Stimulated activated naive CD8-positive, alpha-beta T cell treated with anti-CD3 and anti-CD28 coated beads, Interleukin-15, amount 100 ng/mL, for 72 hours (primary cell): ENCODE measurements at places on chromosomes 2 and 18.

DNA sequence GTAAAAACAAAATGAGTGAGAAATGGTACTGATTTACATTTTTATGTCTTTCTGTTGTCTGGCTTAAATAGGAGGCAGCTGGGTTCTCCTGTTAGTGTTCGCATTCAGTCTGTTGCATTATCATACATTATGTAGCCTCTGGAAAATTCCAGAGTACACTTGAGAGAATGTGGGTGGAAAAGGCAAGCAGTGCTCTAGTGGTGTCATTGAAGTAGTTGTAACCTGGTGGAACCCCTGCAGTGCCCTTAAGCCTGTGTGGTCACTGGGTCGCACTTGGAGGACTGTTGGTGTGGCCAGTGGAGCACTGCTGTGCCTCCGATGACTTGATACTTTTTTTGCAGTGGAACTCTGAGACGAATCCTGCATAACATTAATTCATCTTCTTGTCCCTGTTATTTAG, 52.4 kb downstream of the USP14 start:
- DNase-seq = no peak

DNA sequence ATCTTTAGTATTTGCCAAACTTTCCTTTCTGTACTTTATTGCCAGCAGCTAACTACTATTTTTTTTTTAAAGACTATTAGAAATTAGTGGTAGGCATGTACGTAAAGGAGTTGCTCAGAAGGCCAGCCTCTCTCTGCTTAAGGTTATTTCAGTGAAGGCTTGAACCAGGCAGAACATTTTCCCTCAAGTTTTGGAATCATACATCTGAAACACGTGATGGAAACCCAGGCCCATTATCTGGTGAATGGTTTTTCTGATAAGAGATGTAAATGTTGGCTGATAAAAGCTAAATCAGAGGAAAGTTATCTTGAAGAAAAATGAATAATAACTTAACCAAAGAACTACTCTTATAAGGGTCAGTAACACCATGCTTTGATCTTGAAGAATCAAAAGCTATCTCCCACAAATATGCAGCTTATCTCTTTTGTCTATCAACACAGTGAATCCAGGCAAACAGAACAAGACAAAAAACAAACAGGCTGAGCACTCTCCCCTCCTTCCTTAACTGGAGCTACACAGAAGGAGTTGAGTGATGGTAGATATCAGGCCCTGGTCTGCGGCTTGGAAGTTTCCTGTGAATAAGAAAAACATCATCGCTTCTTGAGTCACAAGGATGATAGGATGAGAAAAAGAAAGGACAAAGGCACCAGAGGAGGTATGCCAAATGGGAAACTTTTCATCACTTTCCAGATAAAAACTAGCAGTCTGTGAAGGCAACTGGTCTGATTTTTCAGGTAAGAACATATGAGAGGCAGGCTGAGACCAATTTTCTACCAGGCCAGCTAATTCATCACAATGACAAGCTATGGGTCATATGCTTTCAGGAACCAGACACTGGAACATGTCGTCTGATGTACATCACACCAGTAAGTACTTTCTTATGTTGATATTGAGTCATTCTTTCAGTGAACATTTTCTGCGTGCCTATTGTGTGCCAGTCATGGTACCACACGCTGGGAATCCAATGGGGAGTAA, 88.4 kb upstream of the STK17B start:
- DNase-seq = peak; percentile 67

DNA sequence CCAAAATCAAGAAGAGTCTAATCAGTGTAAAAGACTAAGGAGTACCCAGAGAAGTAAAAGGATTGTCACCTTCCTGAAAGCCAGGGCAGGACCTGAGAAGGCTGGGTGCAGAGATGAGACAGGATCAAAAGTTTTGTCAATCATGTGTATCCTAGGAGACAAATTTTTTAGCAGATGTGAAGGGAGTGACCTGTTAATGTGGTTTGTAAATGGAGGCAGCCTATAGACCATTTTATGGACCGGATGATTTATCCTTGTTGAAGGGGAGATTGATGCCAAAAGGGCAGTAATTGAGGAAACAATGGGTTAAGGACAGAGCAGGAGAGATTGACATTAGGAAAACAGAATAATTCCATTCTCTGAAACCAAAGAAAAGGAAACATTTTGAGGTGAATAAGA, 813 bp downstream of the NDC80 start:
- DNase-seq = no peak

DNA sequence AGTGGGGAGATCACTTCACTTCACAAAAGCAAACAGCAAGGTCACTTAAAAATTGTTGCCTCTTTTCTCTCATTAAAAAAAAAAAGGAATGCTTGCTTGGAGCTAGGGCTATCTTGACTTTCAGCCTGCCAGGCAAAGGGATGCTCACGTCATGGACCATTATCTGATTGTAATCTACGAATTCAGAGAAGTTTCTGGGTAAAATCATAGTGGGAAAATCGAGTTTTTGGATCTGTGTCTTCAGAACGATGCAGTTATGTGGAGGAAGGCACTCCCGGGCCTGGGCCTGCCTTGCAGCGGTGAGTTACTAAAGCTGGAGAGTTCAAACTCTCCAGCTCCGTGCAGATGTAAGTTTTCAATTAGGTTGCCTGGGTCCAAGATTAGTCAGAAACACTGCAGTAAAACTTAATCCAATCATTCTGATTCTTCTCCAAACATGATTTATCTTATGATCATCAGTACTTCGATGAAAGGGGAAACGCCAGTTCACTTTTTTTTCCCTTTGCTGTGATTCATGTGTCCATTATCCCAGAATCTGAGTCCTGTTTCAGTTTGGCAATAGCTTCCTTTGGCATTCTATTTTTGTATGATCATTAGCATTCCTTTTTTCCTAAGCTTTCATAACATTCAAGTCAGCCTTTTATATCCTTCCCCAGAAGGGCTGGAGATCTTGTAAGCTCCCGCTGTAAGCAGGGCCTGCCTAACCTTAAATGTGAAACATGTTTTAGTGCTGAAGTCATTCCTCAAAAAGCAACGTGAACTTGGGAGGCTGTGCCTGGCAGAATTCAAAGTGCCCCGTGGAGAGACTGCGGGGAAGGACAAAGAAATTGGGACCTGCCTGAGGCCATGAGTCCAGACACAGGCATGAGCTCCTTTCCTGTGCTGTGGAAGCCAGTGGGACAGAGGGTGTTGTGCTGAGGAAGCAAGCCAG, 119.3 kb upstream of the TWIST2 start:
- DNase-seq = no peak

DNA sequence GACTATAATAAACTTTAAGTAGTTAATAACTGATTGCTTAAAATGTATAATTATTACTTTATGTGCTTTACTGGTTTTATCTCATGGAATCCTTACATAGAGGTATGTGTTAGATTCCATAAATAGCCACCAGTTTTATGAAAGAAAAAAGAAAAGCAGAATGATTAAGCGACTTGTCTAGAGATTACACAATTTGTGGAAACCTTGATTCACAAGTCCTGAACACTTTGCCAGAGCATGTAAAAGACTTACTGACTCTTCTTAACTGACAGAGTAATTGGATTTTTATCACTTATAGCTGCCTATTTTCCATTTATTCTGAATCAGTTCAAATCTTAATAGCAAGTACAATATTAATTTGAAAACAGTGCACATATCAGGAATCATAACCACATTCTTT, 448.7 kb upstream of the NETO1 start:
- DNase-seq = no peak

- DNase-seq = no peak
Observed at GRCh38 chr18:69411199-69411598, 10.5 kb downstream of the DOK6 start.

GRCh38 chr2:223626716-223627115, 24.6 kb upstream of the SCG2 start:
- DNase-seq = no peak

DNA sequence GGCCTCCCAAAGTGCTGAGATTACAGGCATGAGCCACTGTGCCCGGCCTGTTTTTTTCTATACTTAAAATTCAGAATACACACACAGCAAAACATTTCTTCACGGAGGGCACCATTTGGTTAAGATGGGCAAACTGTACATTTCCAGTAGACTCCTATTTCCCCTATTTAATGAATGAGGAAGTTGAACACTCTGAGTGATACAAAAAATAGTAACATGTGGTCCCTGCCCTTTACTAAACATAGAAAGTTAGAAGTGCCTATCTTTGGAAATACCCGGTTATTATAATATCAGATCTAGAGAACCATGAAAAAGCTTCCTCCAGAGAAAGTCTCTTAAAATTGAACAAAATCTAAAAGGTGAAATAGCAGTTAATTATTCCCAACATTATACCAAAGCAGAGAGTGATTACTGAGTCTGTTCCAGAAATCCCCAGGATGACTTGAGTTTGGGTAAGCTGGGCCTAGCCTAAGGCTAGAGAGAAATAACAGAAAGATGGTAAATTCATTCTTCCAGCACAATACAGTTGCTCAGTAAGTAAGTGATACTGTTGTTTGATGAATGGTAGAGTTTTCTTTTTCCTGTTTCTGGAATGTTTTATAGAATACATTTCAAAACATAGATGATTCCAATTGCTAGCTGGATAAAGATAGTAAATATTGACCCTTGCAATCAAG, 23.3 kb upstream of the RMC1 start:
- DNase-seq = no peak

GRCh38 chr18:59661891-59662701, 35.1 kb downstream of the CCBE1 start:
- no peak for DNase-seq

GRCh38 chr2:190446193-190446592, 38.0 kb downstream of the MFSD6 start:
- DNase-seq = no peak

DNA sequence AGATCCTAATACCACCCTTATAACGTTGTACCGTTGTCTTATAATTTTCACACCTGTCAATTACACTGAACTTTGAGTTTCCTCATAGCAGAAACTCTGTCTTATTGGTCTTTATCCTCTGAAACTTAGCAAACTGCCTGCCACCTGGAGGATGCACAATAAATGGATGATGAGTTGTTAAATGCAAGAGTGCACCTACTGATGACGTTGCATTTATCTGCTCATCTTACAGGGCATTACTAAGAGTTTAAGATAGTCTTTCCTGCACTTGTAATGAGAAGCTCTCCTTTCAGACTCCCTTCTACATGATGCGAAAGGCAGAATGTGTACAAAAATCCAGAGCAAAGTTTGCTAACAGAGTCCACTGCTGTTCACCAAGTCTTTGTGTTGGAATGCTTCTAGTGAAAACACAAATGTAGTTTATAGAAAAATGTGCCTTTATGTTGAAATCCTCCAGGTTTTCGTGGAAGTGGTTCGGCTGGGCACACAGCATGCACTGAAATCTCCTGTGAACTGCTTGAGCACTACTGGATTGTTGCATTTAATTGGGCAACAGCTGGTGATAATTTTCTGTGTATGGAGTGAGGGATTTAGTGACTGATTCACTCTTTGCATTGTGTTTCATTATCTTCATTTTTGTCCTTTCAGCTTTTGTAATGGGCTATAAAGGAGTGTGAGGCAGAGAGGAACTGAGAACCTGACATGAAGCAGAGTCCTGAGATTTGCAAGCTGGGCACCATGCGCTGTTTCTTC, 665.8 kb upstream of the ID2 start:
- no peak for DNase-seq

GRCh38 chr2:109356324-109357035, 227.5 kb downstream of the SH3RF3 start:
- DNase-seq = no peak

DNA sequence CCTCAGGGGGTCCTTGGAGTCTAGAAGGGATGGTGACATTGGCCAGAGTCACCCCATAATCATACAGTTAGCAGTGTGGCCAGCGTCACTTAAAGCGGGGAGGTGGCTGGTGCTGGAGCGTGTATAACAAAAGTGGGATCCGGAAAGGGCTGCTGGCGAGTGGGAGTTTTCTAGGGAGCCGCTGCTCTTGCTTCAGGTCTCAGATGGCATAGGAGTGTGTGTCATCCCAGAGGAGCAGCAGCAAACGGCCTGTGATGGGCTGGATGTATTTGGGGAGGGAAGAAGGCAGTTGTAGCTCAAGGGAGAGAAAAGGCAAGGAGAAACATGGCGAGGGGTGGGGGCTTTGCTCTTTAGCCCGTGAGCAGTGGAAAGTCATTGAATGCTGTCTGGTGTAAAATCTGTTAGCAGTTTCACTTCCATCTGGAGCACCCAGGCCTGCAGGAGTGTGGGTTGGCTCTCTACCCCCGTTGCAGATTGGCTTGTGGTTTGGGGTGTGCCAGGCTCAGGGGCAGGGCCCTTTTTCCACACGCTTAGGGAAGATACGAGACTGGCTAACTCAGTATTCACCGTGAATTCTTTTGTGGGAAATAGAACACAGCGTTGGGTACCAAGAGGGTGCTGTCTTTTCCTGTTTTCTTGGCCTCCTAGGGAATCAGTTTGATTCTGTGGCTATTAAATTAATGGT, 120.5 kb downstream of the AGAP1 start:
- DNase-seq = no peak

DNA sequence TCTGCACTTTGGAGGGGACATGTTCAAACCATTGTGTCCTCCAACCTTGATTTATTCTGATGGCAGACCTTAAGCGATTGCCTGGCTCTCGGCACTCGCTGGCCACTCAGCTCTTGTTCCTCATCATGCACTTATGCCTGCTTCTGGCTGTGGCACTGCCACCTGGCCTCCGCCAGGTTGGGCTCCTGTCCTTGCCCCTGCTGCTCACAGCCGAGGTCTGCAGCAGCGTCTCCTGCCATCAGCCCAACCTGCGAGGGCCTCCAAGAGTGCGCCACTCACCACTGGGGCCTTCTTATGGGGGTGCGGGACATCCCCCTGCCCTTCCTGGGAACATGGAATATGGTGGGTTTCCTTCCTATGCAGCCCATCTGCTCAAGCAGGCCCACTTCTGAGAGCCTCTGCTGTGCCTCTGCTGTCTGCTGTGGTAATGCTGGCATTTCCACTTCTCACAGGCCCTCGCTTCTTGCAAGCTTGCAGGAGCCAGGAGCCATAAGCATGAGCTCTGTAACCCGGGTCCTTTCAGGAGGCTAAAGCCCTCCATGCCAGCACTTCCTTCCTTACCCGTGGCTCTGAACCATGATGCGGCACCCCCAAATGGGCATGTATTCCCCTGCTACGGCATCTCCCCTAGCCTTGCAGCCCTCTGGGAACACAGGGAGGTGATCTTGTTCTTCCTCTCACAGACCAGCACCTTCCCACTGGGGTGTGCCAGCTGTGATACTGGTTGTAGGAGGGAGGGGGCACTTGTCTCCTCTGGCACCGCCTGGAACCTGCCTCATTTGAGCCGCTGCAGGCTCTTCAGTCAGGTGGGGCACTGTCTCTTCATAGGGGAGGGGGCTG, 58.6 kb upstream of the HS6ST1 start:
- no peak for DNase-seq

- DNase-seq = no peak
Observed at GRCh38 chr2:150887926-150888325, 373.7 kb downstream of the RBM43 start.

GRCh38 chr2:159185401-159186130, 100.9 kb downstream of the WDSUB1 start:
- DNase-seq = no peak

- no peak for DNase-seq
Observed at GRCh38 chr2:10241641-10242430, 60.9 kb upstream of the HPCAL1 start.
